ENCODE measurements at places on chromosomes 2 and 18.

DNA sequence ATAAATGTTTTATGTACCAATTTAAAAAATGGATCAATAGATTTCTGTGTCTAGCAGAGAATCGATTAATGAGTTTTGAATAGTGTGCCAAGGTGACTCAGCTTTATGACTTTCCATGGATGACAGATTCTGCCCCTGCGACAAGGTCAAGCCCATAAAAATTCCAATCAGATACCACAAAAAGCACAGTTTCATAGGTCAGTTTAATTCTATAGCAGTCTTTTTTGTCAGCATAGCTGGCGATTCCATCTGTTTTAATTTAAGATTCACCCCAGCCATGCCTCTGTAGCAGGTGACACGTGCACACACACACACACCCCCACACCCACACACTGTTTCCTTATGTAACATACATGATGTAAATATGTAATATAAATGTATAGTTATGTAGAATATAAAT lies 28.9 kb downstream of the RAB31 start:
- DNase-seq, result no peak

GRCh38 chr18:65988972-65989371 lies 238.2 kb downstream of the CDH7 start:
- no peak for DNase-seq

GRCh38 chr2:75482398-75482797 lies 78.3 kb downstream of the EVA1A start:
- DNase-seq, result no peak

DNA sequence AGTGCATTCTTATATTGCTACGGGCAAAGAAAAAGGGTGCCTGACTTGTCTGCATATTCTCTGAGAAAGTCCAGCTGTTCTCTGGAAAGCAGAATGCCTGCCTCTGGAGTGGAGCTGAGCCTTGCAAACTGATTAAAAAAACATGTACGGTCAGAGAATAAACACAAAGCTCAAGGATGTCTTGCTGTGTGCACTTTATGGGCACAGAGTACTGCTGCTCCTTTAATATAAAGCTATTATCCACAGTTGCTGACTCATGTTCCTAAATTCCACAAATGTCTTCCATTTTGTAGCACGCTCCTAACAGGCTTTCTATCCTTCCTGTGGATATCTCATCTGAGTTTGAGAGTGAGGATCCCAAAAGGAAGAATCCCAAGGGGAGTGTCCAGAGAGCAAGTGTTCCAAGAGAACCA lies 229.0 kb downstream of the MREG start:
- DNase-seq, result peak; percentile 97

- DNase-seq, result no peak
Measured at GRCh38 chr2:206481056-206481455, 37.7 kb downstream of the ADAM23 start.

- DNase-seq, result no peak
Measured at GRCh38 chr2:159195697-159196096, 90.8 kb downstream of the WDSUB1 start.

DNA sequence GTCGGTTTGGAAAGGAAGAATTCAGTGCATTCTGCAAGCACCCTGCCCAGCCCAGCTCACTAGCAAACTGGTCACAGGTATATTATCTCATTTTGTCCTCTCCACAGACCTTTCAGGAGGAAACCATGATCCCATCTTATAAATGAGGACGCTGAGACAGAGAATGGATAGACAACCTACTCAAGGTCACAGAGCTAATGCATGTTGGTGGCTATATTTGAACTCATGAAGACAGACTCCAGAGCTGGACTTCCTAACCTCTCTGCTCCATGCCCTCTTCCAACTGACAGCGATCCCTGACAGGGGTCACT lies 29.5 kb downstream of the SERPINB5 start:
- DNase-seq, result no peak

- DNase-seq, result no peak
Measured at GRCh38 chr18:62279561-62279960, 45.5 kb upstream of the TNFRSF11A start.

Data from adipocyte (in vitro differentiated cells).